AG04450 (cell line): ENCODE measurements at places on chromosomes 1 and 21. TPM values are rescaled to one million over a fixed set of nuclear protein-coding genes. Genes with fewer than 3 reads are reported as not detected.

The LEFTY2 gene
- polyA plus RNA-seq: not detected in 2 replicates

The DCST2 gene
- polyA plus RNA-seq: 0.07 and 0.19 TPM in 2 replicates

- peak; percentile 45 for DNase-seq
These were observed 6.0 kb upstream of the TRAPPC10 start for GRCh38 chr21:44006017-44006619.

DNA sequence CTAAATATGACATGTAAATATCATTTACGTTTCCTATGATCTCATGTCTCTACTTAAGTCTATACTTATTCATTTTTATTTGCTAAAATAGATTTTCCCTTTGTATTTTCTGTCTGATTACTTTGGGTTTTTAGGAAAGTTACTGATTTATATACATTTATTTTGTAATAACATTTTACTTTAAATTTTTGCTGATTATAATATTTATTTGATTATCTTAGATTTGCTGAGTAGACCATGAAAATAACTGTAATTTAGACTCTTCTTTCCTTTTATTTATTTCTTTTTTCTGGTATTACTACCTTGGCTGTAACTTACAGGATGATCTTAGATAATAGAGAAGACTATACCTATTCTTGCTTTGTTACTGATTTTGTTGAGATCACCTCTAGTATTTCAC, 159.9 kb upstream of the POGK start:
- no peak for DNase-seq

- no peak for DNase-seq
These were observed 57.4 kb upstream of the TMPRSS15 start for GRCh38 chr21:18460979-18461378.

DNA sequence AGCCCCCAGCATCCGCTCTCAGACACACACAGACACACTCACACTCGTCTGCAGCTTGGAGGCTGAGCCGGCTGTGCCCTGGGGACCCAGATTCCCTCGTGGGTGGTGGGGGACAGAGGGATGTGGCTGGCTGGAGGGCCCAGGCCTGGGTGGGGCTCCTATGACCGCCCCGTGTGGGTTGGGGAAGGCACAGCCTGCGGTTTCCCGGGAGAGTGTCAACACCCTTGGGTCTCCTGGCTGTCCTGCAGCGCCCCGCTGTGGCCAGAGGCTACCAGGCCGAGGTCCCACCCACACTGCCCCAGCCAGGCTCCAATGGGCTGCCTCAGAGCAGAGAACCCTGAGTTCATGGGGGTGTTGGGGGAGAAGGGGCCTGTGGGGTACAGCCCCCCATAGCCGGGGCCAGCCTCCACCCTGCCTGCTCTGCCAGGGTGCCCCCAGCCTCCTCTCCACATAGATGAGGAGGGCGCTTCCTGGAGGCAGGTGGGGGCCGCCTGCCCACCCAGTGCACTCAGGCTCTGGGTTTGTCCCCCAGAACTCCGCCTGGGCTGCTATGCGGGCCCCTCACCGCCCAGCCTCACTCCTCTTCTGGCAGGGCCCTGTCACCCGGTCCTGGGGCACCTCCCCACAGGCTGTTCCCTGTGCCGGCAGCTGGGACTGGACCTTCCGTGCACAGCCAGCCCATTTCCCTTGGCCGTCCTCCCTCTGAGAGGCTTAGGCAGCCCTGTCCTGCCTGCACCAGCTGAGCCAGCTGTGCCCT, at the start of gene TTC34:
TSS of gene TTC34 (minus strand) at position 159 of the 757 bp plus-strand sequence. CDS start 866 bp downstream, outside the sequence.
- DNase-seq: no peak
